ENCODE measurements at places on chromosomes 7 and 10. TPM values are rescaled to one million over a fixed set of nuclear protein-coding genes. Genes with fewer than 3 reads are reported as not detected.
A peak's percentile ranks its signal among the peaks of the same experiment; 100 is the strongest.

The PTPRN2 gene
- polyA plus RNA-seq: 1.1 TPM

The STRIP2 gene
- 12.4 TPM for polyA plus RNA-seq

The AKR1C8 gene
- not detected for polyA plus RNA-seq

The MACROH2A2 gene
- polyA plus RNA-seq: 12.3 TPM

The H2BK1 gene
- not detected for polyA plus RNA-seq

The CCL24 gene
- polyA plus RNA-seq: not detected

The GDF10 gene
- 0.37 TPM for polyA plus RNA-seq

The COL1A2 gene
- polyA plus RNA-seq: 45.2 TPM

The TMEM26 gene
- 0.88 TPM for polyA plus RNA-seq

The OR2A7 gene
- 0.13 TPM for polyA plus RNA-seq

The RAMP3 gene
- polyA plus RNA-seq: 70.2 TPM

DNA sequence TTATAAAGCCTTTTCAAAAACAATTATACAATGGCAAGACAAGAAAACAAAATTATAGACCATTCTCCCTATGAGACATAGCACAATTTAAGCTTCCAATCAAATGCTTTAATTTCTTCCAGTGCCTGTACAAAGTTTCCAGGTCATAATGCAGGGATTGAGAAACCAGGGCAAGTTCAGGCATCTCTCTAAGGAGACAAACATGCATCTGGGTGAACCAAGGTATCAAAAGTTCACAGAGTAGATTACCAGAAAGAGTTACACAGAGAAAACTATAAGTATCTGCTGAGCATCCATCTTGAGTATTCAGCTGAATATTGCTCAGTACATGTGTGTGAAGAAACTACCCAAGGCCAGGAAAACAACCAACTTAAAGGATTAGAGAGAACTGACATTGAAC is 89.1 kb downstream of the COL28A1 start:
- DNase-seq: no peak

DNA sequence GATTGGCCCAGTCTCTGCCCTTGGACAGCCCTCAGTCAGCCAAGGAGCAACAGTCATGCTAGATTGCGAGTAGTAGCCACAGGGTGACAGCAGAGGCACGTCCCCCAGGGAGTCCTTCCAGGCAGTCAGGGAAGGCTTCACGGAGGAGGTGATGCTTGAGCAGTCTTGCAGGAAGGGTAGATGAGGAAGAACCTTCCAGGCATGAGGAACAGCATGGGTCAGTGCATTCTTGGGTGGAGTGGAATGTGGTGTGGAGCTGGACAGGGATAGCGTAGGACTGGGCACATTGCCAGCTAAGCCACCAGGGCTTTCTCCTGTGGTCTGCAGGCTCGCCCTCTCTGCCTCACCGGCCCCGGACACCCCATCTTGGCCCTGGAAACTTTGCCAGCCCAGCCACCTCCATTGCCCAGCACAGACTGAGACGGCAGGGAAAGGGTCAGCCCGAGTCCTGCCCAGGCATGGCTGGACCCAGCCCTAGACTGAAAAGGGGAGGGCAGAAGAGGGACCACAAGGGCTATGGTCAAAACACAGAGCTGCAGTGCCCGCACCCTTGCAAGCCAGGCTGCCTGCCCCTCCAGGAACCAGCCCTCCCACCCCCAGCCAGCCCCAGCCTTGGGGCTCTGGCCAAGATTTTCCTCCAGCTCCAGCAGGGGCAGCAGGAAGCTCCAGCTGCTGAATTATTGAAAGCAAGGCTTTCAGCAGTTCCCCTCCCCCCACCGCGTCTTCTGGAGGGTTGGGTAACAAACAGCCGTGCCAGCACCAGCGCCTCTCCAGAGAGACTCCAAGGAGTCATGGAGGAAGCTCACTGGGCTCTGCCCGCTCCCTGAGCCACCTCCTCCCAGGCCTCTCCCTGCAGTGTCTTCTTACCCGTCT is 18.7 kb downstream of the SRRM3 start:
- DNase-seq: no peak

GRCh38 chr7:100572949-100573675 is 588 bp downstream of the SAP25 start:
- DNase-seq: no peak

DNA sequence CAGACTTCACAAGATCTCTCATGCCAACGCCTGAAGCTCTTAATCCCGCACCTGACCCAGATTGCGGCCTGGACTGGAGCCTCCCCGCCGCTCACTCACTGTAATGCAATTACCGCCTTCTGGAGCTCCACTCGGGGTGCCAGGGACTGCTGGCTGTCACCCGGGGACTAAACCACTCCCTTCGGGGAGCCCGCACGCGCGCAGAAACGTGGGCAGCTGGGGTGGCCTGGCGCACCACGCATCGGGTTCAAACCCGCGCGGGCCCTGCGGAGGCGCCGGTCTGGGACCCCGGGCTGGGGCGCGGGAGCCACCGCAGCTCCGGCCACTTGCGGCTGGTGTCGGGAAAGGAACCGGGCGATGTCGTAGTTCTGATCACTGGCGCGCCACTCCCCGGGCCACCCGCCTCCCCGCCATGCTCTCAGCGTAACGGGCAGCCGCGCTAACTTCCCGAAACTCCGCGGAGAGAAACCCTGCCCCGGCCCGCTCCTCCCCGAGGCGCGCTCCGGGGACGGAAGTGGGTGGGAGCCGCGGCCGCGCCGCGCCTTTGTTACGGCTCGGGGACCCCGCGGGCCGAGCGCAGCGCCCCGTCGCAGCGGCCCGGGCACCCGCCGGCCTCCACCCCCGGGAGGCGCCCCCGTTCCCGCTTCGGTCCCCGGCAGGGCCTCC is 100.3 kb upstream of the SVIL start:
- peak; percentile 77 for DNase-seq

DNA sequence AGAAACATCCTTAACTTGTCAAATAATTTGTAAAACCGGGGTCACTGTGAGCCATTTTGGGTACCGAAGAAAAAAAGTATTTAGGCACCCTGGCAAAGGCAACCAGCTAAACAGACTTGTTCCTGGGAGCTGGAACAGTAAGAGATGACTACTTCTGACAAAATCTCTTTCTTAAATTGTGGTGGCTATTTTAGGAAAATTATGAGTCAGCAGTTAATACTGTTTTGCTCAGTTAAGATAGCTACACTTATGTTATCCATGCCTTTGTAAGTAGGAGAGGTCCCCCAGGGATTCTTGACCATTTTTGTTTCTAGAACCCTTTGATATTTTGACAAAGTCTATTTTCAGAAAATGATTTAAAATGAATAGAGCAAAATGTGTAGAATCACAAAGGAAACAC is 68.7 kb downstream of the TAX1BP1 start:
- no peak for DNase-seq

GRCh38 chr10:23461557-23461956 is 22.7 kb downstream of the OTUD1 start:
- no peak for DNase-seq

DNA sequence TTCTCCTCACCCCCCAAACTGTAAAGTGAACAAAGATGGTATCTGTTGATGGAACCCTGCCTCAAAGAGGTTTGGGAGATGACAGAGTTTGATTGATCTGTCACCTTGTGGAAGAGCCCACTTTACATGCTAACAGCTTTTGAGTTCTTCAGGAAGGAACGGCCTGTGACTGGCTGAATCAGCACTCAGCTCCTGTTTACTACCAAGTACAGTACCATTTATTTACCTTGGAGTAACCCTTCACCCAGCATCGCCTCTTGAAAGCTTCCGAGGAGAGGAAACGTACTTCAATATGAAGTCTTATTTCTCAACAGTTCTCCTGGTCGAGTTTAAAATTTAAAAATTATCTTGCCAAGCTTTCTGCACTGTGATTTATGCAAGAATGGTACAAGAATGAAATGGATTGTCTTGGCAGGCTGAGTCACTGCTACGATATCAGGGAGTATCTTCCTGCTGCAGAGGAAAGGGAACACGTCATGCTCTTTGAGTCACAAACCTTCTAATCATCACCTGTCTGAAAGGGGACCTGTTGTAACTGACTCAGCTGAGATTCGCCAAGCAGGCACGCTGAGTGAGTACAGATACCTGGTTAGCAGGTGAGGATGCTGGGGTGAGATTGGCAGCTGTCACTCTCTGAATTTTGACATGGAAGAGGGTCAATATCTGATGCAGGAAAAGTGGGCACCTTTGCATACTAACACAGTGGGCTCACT is 30.1 kb downstream of the KLF6 start:
- no peak for DNase-seq

DNA sequence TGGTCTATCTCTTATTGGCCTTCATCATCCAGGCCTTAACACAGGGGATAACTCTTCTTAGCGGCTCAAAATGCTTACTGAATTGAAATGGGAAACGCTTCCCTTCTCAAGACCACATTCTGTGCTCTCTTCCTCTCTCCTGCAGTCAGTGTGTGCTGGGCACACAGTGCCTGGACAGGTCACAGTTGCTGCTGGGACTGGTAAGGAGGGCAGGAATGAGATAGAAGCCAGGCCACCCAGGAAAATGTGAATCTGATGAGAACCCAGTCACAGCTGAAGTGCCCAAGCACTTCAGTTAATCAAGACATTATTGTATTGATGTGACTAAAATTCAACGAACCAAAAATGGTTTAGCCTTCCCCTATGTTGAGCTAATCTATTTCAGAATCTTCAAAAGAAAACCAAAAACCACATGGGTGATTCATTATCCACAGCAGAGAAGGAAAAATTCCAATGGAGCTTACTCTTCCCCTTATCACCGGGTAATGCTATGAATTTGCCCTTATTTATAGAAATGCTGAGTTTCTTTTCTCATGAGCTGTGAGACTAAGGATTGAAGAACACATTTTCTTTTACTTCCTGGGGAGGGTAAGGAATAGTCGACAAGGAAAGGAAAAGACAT is 41.2 kb upstream of the PLPP4 start:
- DNase-seq: no peak

- no peak for DNase-seq
Measured at GRCh38 chr10:69344591-69345252, 66.4 kb downstream of the HK1 start.

DNA sequence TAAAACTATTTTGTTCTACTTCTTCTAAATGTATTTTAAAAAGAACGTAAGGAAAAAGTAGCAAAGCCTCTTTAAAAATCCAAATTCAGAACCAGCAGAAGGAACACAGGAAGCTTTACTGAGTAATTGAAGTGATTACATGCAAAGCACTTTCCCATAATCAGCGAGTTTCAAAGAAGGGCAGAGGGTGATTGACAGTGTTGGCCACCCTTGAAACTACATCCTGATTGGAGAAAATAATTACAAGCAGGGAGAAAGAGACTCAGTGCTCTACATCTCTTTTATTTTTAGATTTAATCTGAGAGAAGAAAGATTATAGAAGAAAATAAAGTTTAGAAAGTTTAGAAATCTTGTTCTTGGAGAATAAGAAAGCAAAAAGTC is 20.3 kb upstream of the HGF start:
- DNase-seq: no peak

DNA sequence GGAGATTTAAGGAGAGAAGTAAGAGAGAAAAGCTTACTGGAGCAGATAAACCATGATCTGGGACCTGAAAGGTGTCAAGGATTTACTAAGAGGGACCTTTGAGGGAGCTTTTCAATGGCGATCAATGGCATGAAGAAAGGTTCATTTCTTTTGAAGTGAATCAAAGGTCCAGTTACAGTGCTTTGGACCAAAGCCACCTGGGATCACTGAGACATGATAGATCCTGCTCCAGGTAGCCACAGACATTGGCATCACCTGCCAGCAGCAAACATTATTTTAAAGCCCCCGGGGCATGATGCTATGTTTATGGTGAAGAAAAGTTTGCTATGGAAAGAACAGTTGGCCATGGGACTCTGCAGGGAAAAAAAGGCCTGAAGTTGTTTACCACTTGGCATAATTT is 109.4 kb downstream of the SLC25A13 start:
- no peak for DNase-seq

DNA sequence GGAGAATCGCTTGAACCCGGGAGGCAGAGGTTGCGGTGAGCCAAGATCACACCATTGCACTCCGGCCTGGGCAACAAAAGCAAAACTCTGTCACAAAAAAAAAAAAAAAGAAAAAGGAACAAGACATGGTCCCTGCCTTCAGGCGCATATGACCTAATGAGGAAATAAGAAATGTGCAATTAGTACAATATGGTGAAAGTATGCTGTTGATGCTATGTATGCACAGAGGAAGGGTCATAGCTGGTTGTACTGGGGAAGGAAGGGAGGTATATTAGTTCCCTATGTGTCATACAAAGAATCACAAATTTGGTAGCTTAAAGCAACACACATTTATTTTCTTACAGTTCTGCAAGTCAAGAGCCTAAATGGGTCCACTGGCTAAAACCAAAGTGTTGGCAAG is 97.8 kb upstream of the MPP7 start:
- no peak for DNase-seq

GRCh38 chr7:49099587-49100326 is 175.4 kb downstream of the CDC14C start:
- no peak for DNase-seq

GRCh38 chr10:86827639-86828038 is 71.2 kb downstream of the BMPR1A start:
- DNase-seq: no peak

GRCh38 chr7:47453093-47454061 is 128.5 kb downstream of the TNS3 start:
- peak; percentile 43 for DNase-seq

DNA sequence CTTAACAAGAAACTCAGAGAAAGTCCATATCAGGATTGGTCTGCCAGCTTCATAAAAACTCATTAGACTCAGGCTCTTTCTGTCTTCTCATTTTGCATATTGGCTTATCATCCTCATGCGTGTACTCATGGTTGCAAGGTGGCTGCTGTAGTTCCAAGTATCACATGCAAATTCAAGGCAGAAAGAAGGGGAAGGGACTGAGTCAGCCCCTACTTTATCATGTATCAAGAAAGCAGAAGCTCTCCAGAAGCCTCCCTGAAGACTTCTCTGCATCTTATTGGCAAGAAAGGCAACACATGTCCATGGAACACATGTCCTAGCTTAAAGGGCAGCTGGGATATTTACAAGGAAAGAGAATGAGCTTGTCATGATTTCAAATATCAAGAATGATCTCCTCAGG is 19.4 kb upstream of the EZH2 start:
- no peak for DNase-seq

- no peak for DNase-seq
Measured at GRCh38 chr10:78618050-78618449, 450.7 kb upstream of the ZMIZ1 start.

DNA sequence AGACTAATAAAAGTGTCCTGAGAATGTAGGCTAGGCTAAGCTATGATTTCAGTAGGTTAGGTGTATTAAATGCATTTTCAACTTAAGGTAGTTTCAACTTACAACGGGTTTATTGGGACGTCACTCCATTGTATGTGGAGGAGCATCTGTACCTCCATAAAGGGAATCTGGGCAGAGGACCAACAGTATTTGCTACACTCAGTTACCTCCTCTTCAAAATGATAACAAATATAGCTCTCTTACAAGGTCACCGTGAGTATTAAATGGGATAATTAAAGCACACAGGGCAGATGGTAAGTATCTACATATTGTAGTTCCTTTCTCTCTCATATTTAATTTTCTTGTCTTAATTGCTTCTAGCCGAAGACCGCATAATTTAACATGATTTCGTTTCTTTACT is 59.0 kb upstream of the FGL2 start:
- no peak for DNase-seq
